ENCODE measurements at places on chromosomes 1 and 21.
A peak's percentile ranks its signal among the peaks of the same experiment; 100 is the strongest.

GRCh38 chr21:34498623-34499022 is 13.4 kb downstream of the KCNE1 start:
- DNase-seq: no peak

- DNase-seq: no peak
Observed at GRCh38 chr21:36354918-36355680, 30.1 kb upstream of the CHAF1B start.

- no peak for DNase-seq
Observed at GRCh38 chr1:182688436-182689205, 4.2 kb upstream of the RGS8 start.

- no peak for DNase-seq
Observed at GRCh38 chr1:226691247-226691646, 47.8 kb downstream of the ITPKB start.

- peak; percentile 61 for DNase-seq
Observed at GRCh38 chr1:56456435-56457101, 122.8 kb downstream of the PLPP3 start.

DNA sequence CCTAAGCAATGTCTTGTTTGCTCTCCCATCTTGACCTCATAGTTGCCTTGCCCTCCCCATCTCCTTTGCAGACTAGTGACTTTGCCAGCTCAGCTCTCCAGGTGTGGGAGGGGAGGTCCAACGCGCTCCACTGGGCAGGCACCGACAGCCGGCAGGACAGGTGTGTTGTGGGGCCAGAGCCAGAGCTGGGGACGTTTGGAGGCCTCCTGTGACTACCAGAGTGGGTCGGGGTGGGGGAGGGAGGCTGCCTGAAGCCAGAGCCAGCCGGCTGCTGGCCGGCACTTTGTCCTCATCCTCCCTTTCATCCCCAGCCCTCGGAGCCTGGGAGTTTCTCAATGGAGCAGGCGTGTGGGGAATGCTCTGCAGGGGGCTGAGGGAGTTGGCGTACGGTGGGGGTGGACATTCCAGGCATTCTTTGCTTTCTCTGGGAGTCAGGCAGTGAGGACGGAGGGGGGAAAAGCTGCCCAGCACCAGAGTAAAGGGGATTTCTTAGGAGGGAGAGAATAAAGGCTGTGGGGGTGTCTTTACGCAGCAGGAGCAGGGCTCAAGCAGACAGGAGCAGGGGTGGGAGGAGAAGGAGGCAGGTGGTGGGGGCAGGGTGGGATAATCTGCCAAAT is 20.2 kb downstream of the NUAK2 start:
- DNase-seq: peak; percentile 77

GRCh38 chr21:31265366-31266013 is 78.6 kb downstream of the TIAM1 start:
- no peak for DNase-seq

DNA sequence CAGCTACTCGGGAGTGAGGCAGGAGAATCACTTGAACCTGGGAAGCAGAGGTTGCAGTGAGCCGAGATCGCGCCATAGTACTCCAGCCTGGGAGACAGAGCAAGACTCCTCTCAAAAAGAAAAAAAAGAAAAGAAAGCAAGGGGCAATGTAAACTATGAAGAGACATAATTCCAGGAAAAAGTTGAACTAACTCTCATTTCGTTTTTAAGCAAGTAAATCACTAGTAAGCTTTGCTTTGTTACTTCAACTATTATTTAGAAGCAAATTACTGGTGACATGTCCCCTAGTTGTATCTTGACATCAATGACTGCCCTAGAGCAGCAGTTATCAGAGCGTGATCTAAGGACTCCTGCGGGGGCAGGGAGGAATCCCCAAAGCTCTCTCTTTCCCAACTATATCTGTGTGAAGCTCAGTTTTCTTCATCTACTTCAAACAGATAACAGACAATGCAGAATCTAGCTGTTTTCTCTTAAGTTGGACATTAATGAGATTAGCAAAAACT is 18.7 kb downstream of the CLSTN1 start:
- no peak for DNase-seq

- DNase-seq: no peak
Observed at GRCh38 chr1:42891465-42892138, 45.2 kb downstream of the ZNF691 start.

DNA sequence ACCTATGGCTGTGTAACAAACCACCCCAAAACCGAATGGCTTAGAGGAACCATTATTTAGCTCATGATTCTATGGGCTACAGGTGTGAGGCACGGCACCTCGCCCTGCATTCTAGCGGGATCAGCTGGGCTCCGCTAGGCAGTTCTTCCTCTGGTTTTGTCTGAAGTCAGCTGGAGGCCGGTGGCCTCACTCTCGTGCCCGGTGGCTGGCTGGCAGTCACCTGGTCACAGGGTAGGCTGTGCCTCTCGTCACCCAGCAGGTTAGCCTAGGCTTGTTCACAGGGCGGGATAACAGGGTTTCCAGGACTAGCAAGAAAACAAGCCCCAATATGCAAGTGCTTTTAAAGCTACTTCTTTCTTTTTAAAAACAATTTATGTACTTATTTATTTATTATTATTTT is 16.3 kb upstream of the AGPAT3 start:
- no peak for DNase-seq

DNA sequence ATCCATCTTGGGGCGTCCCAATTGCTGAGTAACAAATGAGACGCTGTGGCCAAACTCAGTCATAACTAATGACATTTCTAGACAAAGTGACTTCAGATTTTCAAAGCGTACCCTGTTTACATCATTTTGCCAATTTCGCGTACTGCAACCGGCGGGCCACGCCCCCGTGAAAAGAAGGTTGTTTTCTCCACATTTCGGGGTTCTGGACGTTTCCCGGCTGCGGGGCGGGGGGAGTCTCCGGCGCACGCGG is 282 bp upstream of the SOD1 start:
- DNase-seq: no peak

Data from SW480 (cell line).